ENCODE measurements at places on chromosomes 11 and 22.

DNA sequence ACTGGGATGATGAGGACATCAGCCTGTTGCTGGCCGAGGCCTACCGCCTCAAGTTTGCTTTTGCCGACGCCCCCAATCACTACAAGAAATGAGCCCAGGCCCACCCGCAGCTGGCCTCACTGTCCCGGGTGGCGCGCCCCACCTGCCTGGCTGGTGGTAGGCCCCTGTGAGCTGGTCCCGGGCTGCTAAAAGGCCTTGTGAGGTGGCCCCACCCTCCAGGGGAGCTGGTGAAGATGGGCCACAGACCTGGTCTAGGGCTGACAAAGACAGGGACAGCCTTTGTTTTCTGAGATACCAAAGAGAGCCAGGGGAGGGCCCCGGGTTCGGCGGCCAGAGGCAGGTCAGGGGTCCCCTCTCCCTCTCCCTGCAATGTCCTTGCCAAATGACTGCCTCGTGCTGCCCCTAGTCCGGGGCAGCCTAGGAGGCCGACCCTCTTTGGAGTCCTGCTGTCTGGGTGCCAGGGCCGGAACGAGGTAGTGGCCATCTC is 411.1 kb downstream of the TBC1D22A start:
- no peak for DNase-seq

- DNase-seq = no peak
These were observed 75.2 kb upstream of the TP53I11 start for GRCh38 chr11:45025716-45026492.

GRCh38 chr11:40514124-40514523 is 945.3 kb downstream of the LRRC4C start:
- DNase-seq = peak; percentile 7

DNA sequence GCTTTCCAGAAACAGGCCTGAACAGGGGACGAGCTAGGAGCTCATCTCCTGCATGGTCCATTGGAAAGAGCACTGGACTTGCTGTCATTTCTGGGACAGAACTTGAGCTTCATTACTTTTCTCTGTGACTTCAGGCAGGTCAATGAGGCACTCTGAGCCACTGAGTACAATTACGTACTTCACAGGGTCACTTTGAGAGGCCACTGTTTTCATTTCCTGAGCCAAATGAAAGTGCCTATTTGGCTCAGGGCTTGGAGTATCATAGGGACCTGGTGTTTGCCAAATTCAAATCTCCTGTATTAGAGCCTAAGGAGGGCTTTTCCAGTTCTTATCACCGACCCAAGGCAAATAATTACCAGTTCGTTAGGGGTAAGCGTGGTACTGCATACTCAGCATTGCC is 319.3 kb downstream of the CADM1 start:
- DNase-seq = no peak

GRCh38 chr11:73177380-73177777 is 35.3 kb upstream of the FCHSD2 start:
- peak; percentile 47 for DNase-seq

GRCh38 chr11:64789331-64790204 is 11.2 kb upstream of the SF1 start:
- DNase-seq = no peak

- peak; percentile 97 for DNase-seq
These were observed at the start of gene DENND5A for GRCh38 chr11:9265211-9266131. Gene DENND5A (minus strand): TSS chr11:9265350. CDS start chr11:9265069, 281 bp downstream.

- DNase-seq = peak; percentile 55
These were observed 53.0 kb upstream of the RDX start for GRCh38 chr11:110349138-110349996.

GRCh38 chr11:65425971-65426838 is 3.6 kb downstream of the NEAT1 start:
- DNase-seq = peak; percentile 65

DNA sequence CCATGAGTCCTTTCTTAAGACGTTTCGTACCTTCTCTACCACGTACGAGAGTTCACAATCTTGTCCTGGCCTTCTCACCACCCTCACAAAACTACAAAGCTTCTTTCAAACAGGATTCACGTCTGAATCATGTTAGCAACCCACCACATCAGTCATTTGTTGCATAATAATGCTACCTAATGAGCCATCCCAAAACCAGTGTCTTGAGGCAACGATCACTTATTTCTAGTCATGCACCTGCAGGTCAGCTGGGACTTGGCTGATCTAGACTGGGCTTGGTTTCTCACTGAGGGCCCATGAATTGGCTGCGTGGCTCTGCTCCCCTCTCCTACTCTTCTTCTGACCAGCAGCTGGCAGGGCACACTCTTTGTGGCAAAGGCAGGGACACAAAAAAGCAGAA is 28.3 kb downstream of the LARGE1 start:
- no peak for DNase-seq

DNA sequence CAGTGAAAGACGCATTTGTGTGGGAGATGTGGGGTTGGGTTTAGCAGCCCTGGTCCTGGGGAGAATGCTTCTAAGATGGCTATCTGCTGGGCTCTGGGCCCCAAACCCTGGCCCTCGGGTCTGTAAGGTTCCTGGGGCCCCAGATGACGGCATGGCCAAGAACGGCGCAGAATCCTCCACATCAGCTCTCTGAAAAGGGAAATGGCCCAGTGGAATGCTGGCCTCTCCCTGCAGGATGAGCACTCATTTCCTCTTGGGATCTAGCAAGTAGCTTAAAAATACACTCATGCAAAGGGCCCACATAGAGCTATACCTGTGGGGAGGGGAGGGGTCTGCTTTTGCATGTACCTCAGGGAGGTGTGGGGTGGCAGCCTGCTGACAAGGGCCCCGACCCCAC is 37.5 kb upstream of the LINC01488 start:
- no peak for DNase-seq

DNA sequence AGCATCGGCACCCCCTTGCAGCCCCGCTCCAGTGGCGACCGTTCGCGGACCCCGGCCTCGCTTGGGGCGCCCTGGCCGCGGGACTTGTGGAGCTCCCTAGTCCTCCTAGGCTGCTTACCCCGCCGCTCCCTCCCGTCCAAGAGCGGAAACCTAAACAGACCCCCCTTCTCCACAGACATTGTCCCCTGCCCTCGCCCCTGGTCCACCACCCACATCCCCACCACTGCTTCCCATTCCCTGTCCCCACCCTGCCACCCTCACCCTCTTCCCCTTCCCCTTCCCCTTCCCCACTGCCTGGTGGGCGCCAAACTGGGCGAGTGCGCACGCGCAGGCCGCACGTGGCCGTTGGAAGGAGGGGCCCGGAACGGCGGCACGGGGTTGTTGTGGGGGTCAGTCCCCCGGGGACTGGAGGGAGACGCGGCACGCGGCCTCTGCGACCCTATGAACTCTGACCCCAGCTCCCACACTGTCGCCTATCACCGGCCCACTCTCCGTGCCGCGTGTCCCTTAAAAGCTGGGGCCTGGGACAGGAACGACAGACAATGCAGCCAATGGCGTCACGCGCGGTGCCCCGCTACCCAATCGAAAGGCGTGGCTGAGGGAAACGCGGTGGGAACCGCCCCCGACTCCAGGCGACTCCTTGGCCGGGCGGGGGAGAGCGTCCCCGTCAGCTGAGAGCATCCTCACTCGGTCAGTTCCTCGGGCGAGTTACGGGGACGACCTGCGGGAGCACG is at the start of gene SNX32:
SNX32 (plus strand) TSS at position 667 of the 734 bp plus-strand sequence. CDS start 103 bp downstream, outside the sequence.
- DNase-seq = peak; percentile 98

DNA sequence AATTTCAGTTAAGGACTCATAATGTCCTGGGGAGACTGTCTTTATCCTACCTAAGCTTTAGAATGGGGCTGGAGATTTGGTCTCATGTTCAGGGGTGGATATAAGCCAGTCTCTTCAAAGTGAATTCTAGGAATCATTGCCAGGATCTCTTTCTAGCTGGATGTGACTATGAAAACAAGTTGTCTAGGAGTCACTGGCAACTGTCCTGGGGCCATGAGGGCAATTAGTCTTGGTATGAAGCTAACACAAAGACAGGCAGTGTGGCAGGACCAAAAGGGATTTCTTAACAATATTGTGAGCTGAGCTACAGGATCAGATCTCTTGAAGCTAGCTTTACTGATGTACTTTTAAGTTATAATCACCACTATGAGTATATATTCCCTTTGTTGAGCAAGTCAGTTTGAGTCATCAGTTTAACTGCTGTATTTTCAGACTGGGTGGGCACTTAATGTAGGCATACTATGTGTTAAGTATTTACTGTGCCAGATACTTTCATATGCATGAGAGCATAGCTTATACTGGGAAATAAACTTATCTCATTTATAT is 390.0 kb upstream of the CCDC90B start:
- peak; percentile 40 for DNase-seq

DNA sequence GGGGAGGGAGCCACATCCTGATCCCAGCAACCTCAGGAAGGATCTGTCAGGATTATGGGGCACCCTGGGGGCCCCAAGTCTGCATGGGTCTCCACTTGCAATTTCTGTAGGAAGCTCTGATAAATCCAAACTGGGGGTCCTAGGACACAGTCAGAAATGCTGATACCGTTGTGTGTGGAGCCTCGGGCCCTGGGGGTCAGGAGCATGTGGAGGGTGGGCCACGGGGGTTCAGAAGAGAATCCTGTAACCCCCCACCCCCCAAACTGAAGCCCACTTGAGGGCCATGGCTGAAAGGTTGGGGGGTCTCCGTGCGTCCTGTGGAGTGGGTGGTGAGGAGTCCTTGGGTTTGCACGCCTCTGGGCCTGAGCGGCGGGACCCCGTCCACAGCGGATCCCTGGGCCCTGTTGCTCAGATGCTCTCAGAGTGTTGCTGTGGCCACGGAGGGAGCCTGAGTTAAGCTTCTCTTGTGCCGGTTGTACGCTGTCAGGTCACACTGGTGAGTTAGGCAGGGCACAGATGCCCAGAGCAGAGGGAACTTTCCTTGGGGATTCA is 72.2 kb downstream of the LRP5 start:
- DNase-seq = no peak

DNA sequence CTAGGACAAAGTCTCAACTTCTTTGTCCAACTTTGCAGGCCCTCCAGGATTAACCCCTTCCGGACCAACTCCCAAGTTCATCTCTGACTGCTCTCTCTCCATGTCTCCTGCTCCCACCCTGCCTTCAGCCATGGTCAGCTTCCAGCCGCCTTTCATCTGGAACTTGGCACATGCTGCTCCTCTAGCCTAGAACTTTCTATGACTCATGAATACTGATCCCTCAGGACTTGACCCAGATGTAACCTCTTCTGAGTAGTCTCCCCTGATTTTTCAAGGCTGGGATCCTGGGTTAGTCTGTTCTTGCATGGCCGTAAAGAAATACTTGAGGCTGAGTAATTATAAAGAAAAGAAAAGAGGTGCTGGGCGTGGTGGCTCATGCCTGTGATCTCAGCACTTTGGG is 5.2 kb upstream of the SLC15A3 start:
- no peak for DNase-seq

- DNase-seq = no peak
These were observed 62.9 kb upstream of the B3GAT1 start for GRCh38 chr11:134474942-134475341.

- no peak for DNase-seq
These were observed 86.5 kb upstream of the CLPB start for GRCh38 chr11:72520815-72521214.

- no peak for DNase-seq
These were observed 5.2 kb upstream of the C22orf42 start for GRCh38 chr22:32164075-32164860.

DNA sequence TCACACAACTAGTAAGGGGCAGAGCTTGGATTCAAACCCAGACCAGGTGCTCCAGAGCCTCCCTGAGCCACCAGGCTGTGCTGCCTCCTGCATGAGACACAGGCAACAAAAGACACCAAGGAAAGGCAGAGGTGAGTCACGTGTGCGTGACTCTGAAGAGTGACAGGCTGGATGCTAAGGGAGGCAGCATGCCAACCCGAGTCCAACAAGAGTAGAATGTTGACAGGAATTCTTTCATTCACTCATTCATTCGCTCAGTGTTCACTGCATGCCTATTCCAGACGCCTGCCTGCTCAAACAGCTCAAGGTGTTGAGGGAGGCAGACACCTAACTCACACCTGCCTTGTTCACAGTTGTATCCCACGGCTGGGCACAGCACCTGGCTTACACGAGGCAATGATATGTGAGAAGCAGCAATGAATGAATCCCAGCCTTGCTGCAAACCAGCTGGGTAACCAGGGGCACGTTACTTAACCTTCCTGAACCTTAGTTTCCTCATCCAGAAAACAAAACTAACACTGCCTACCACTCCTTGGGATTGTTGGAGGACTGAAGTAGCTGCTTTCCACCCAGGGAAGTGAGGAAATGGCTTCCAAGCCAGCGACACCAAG is 73.8 kb upstream of the ARFGAP3 start:
- peak; percentile 81 for DNase-seq

GRCh38 chr11:121561240-121561639 is 108.5 kb upstream of the SORL1-AS1 start:
- DNase-seq = no peak

- DNase-seq = no peak
These were observed 7.8 kb upstream of the GTSE1 start for GRCh38 chr22:46288846-46289243.

DNA sequence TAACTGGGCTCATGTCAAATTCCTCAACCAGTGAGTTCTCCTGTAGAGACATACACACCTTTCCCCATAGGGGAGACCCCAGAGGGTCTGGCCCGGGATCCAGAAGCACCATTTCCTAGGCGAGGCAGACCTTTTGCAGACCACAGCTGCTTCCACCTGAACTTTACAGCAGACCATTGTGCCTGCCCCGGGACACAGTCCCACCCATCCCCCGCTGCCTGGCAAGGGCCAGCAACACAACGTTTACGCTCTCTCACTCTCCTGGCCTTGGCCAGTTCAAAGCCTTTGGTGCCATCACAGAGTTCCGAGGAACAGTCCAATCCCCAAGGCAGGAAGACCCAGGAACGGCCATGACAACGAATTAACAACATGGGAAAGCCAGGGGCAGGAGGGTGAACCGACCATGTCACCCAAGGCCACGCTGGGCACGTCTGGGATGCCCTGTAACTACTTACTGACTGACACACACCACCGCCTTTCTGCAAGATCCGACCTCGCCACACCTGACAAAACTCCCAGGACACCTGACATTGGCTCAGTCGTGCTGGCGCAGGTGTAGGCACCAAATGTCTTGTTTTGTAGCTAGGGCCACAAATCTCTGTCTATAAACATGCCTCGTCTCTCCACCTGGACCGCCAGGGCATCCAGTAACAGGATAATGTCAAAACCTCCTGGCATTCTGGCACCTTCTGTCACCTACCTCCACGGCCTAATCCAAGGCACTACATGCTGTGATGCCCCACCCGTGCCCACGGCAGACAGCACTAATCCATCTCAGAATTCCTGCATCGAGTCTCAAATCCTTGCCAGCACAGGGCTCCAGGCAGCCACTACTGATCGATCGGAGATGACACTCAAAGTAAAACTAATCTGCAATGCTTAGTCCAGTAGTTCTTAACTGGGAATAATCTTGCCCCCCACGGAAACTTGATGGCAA is 51.3 kb downstream of the MYH9 start:
- no peak for DNase-seq

- DNase-seq = no peak
These were observed 7.0 kb downstream of the MADD start for GRCh38 chr11:47276923-47277322.

DNA sequence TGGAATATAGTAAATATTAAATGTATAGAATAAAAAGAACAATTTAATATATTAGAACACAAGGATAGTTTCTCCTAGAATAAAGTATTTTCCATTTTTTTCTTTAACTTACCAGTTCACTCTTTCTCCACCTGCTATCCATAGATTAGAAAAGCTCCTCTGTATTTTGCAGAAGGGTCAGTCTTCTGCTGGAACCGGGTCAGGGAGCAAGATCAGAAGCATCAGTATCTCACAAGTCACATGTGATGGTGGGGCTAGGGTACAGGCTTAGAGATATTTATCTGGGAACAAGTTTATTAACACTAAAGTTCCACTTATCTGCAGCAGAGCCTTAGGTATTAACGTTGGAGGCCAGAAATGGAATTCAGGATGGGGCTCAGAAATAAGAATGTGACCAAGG is 17.3 kb upstream of the OR52A1 start:
- DNase-seq = no peak

Data from astrocyte of the hippocampus (primary cell).